LHCN-M2 (cell line): ENCODE measurements at places on chromosomes 1 and 21. TPM values are rescaled to one million over a fixed set of nuclear protein-coding genes. Genes with fewer than 3 reads are reported as not detected.
A peak's percentile ranks its signal among the peaks of the same experiment; 100 is the strongest.

SPRR2F gene
- not detected in 2 replicates for total RNA-seq

GJC2 gene
- 0.63 and 0.77 TPM in 2 replicates for total RNA-seq

BRINP2 gene
- 0.46 and 0.71 TPM in 2 replicates for total RNA-seq

SF3B4 gene
- total RNA-seq, result 25.4 and 28.9 TPM in 2 replicates

INSRR gene
- total RNA-seq, result not detected in 2 replicates

NBPF19 gene
- 11.1 and 15.4 TPM in 2 replicates for total RNA-seq

FAM72B gene
- 6.3 TPM in 2 replicates for total RNA-seq

DNA sequence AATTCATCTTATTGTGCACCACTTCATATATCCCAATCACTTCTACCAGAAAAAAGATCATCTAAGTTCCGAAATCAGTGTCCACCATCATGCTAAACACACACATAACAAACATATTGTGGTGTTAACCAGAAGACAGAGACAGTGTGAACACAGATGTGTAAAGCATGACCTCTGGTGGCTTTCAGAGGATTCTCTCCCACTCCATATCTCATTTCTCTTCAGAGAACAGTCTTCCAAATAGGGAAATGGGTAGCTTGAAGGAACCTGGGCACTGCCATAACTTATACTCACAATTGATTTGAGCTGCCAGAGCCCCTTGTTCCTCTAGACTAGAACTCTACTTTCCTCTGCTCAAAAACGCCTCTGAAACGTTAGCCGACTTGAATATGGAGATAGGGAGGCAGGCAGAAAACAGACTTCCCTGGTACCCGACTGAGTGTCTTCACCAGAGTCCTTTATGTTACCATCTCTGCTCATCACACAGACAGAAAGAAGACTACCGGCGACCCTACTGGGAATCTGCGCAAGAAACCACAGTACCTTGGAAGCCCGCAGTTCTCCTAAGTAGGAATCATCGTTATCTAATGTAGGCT lies 1.8 kb upstream of the ELAPOR1 start:
- peak; percentile 51 for DNase-seq

GRCh38 chr1:84857906-84858305 lies 35.1 kb downstream of the LPAR3 start:
- DNase-seq, result no peak

DNA sequence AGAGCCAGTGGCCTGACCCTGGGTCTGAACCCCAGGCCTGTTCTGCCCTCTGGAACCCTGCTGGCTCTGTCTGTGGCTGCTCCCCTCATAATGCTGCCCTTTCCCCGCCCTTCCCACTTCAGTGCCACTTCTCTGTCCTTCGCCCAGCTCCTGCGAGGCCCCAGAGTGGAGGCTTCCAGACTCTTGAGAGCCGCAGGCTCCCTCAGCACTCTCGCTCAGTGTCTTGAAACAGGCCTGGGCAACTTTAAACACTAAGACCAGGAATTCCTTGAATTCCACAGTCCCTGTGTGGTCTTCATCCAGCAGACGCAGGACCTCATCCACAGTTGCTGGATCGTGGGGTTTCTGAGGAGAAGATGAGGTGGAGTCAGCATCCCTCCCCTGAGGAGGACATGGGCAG lies 3.5 kb downstream of the CRNN start:
- DNase-seq, result no peak

- no peak for DNase-seq
Measured at GRCh38 chr1:183247066-183247465, 61.0 kb downstream of the LAMC2 start.

- DNase-seq, result no peak
Measured at GRCh38 chr1:226474443-226475141, 66.7 kb upstream of the PARP1 start.

DNA sequence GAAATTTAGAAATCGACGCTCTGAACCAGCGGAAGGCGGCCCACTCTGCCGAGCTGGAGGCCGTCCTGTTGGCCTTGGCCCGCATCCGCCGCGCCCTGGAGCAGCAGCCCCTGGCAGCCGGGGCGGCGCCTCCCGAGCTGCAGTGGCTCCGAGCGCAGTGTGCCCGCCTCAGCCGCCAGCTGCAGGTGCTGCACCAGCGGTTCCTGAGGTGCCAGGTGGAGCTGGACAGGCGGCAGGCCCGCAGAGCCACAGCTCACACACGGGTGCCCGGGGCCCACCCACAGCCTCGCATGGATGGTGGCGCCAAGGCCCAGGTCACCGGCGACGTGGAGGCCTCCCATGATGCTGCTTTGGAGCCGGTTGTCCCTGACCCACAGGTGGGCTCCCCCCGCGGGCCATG lies 47.0 kb upstream of the DIP2A start:
- no peak for DNase-seq

GRCh38 chr1:100671601-100672000 lies 47.9 kb upstream of the VCAM1 start:
- peak; percentile 75 for DNase-seq

DNA sequence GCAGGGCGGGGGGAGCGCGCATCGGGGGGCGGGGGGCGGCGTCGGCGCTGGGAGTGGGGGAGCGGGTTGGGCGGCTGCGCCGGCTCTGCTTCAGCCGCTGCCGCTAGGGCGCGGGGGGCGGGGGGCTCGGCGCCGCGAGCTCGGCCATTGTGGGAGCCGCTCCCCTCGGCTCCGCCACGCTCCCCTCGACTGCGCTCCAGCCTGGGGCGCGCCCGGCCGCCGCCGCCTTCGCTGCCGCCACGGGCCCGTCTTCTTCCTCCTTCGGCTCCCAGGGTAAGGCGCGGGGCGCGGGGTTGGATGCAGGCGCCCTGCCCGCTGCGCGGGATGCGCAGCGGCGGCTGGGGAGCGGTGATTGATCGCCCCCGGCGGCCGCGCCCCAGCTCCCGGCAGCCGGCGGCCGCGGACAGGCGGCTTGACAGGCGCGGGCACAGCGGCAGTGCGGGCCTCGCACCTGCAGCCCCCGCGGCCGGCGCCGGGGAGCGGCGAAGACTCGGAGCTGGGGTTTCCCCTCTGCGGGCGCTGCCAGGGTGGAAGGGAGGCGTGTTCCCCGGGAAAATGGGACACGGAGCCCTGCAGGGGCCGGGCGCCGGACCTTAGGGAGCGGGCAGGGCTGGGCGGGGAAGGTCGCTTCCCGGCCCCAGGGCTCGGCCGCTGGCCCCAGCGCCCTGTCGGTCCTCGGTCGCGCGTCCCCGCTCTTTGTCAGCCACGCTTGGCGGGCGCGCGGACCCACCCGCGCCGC lies 55.3 kb downstream of the NDUFS5 start:
- no peak for DNase-seq

- DNase-seq, result peak; percentile 23
Measured at GRCh38 chr1:96968983-96969382, 247.4 kb downstream of the PTBP2 start.

- no peak for DNase-seq
Measured at GRCh38 chr21:35819134-35819533, 241.2 kb downstream of the SETD4 start.

- DNase-seq, result no peak
Measured at GRCh38 chr21:34130716-34130985, 57.3 kb downstream of the MRPS6 start.

GRCh38 chr1:107863342-107863741 lies 101.6 kb downstream of the VAV3 start:
- DNase-seq, result no peak

GRCh38 chr1:101376121-101377083 lies 139.6 kb downstream of the S1PR1 start:
- DNase-seq, result no peak

DNA sequence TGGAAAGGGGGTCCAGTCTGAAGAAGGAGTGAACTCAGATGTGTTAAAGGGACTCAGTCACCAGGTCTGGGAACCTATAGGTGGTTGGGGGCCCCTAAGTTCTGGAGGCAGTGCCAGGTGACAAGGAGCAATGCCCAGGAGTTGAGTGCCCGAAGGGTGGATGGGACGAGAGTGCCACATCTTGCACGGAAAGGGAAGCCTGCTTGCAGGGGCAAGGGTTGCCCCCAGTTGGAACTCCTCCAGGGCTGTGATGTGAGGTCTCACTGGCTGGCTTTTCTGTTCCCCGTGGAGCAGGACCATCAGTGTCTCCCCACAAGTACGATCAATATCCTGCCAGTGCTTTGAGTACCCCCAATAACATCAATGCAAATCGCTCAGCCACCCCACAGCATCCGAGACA lies 107.3 kb downstream of the TOMM20 start:
- DNase-seq, result no peak

- no peak for DNase-seq
Measured at GRCh38 chr21:39108291-39109162, 74.7 kb downstream of the PSMG1 start.
